ENCODE measurements at places on chromosomes 3 and 15.

GRCh38 chr15:40340038-40340739 is 550 bp downstream of the CCDC9B start:
- no peak for DNase-seq

DNA sequence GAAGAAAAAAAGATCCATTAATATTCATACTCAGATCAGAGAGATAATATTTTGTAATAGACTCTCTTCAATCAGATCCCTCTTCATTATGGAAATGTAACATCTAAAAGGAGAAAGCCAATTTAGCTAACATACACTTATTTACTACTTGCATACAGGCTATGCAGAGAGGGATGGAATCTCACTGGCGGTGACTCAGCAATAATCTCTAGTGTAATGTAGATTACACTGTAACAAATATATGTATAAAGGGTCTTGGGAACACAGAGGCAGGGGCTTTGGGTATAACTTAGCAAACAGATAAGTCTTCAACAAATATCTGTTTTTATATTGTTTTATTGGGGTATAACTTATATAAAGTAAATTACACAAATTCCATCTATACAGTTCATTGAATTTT is 69.6 kb downstream of the CGNL1 start:
- DNase-seq = no peak

- DNase-seq = no peak
These were observed 49.1 kb downstream of the FBN1 start for GRCh38 chr15:48596415-48596814.

GRCh38 chr3:180408654-180409053 is 193.3 kb upstream of the TTC14 start:
- no peak for DNase-seq

GRCh38 chr3:56012721-56013120 is 455.5 kb downstream of the ERC2 start:
- DNase-seq = no peak

DNA sequence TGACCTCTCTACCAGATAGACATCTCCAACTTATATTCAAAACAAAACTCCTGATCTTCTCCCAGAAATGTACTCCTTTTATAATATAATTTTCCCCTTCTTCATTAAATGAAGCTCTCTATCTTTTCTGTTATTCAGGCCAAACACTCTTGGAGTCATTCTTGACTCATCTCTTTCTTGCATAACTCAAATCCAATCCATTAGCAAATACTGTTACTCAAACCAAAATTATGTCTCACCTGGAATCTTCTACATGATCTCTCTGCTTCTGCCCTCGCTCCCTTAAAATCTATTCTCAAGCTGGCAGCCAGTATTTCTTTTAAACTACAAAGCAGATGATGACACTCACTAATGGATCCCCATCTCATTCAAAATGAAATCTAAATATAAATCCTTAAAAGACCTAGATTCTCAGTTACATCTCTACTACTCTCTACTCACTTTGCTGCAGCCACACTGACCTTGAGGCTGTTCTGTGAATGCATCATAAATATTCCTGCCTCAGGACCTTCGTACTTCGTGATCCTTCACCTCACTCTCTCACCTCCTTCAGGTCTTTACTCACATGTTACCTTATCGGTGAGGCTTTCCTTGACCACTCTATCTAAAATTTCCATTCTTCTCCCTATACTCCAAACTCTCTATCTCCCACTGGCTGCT is 160.9 kb downstream of the TBC1D5 start:
- DNase-seq = no peak

DNA sequence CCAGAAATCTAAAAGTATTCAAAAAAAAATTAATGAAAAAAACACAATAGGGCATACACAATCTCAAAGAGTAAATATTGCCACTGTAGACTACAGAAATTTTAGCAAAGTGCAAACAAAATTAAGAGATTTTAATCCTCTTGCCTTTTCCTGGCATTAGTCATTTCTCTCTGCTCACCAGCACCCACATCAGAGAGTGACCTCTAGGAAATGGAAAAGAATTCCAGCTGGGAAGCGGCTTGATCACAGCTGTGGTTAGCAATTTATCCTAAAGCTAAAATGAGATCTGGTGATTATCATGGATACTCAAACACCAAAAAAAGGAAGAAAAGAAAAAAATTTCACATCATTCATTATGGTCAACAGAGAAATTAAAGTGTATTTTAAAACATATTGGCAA is 7.5 kb downstream of the CSNK1G1 start:
- no peak for DNase-seq

GRCh38 chr15:82397817-82398216 is 31.8 kb upstream of the GOLGA6L9 start:
- no peak for DNase-seq

- DNase-seq = no peak
These were observed 10.1 kb downstream of the TGFBR2 start for GRCh38 chr3:30616347-30617027.

DNA sequence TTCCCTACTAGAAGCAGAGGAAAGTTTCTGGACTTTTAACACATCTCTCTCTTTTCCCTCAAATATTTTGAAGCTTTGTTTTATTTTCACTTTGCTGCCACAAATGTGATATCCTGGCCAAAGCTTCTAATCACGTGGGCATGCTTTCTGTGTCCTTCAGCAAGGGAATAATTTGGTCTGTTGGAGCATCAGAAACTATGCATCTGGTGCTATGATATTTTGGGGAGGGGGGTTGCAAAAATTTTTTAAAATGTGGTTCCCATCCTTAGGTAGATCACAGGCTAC is 254.2 kb downstream of the GAP43 start:
- DNase-seq = no peak

- no peak for DNase-seq
These were observed 31.2 kb downstream of the CASR start for GRCh38 chr3:122214711-122215110.

DNA sequence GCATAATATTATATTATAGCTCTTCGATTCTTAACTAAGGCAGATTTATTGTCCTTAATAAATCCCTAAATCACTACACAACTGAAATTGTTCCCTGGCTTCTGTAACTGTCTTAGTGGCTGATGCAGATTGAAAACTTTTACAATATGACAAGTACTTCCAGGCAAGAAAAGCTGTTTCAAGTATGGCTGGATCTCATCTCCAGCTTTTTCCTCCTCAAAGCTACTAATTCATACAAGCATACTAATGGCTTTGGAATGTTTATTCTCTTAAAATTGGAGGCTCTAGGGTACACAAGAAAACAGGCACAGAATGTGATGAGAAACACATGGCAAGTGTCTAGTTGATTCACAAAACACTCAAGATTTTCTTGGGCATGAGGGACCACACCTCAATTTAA is 351.5 kb upstream of the ICE2 start:
- no peak for DNase-seq

GRCh38 chr3:56737006-56737405 is 53.9 kb upstream of the TASOR start:
- DNase-seq = no peak

DNA sequence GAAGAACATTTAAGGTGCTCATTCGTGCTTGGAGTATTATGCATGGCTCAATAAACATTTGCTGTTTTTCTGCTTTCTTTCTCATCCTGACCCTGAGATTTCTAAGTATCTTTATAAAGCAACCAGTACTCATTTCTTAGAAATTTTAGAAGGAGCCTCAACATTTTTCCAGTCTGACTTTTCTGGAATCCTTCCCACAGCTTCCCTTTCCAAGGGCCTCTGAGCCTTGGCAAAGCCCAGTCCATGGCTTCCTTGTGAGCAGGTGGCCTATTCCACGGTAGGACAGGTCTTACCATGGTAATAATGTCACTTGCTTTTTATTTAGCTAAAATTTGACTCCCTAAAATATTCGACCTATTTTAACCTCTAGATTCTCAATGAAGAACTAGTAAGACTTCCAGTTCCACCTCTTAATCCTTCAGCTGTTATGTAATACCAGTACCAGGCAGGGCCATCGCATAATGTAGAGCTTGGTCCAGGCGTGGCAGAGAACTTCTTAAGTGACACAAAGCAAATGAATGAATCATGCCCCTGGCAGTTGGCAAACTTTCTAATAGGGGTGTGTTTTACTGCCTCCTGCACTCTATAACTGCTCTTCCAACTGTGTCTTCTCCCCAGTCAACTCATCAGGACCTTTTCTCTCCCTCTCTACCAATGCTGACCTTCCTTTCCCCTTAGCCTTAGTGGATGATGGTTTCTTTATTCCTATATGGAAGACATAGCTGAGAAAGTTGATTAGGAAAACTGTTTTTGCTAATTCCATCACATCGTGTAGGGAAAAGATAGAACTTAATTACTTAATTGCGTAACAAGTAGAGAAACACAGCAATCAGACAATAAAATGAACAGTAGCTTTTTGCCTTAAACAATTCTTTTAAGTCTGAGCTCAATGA is 894 bp upstream of the TM4SF4 start:
- no peak for DNase-seq

DNA sequence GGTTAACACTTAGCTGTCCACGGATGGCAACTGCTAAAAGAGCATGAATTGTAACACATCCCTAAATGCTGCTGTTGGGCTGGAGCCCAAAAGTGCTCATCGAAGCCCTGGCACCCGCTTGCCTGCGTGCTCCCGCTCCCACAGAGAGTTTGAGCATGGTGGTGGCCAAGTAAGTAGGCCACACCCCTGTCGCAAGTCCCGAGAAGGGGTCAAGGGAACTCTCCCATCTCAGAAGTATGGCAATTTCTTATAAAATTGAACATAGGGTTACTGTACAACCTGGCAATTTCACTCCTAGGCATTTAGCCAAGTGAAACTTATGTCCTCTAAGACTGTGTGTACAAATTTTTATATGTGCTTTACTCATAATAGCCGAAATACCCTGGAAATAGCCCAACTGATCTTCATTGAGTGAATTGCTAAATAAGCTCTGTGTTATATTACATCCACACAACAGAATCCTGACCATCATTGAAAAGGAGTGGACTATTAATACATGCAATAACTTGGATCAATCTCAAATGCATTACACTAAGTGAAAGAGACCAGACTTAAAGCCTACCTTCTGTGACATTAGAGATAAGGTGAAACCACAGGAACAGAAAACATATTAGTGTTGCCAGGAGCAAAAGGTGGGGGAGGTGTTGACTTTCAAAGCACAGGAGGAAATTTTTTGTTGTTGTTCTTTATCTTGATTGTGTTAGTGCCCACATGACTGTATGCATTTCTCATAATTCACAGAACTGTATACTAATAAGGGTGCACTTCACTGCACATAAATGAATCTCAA is 1.5 kb upstream of the GCSAM start:
- no peak for DNase-seq

- DNase-seq = no peak
These were observed 623.5 kb upstream of the TBL1XR1 start for GRCh38 chr3:177820683-177821316.

DNA sequence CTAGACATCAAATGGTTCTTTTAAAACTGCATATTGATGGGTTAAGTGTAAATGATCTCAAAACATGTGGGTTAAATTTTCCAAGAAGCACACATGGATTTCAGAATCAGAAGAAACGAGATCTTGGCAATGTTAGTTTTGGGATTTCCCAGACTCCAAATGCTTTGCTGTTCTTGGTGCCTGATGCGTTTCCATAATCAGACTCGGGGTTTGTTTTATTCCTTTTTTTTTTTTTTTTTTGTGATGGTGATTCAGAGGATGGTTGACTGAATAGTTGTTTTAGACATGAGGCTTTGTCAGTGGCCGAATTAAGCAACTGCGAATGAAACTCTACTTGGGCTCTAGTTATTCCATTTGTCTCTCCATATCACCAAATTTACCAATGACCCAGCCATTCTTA is 52.2 kb upstream of the FAM98B start:
- no peak for DNase-seq

DNA sequence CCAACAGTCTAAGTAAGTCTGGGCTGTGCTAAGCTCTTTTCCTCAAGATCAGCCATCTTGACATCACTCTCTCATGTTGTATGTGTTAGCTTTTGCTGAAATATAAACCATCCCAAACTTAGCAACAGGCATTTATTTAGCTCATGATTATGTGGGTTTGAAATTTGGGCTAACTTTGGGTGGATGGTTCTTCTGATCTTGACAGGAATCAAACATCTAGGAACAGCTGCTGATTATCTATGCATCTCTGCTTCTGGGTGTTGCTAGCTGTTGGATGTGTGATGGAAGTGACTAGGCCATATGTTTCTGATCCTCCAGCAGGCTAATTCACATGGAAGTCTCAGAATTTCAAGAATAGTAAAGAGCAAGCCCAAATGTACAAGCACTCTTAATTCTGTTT is 615.2 kb upstream of the TGFBR2 start:
- DNase-seq = no peak

DNA sequence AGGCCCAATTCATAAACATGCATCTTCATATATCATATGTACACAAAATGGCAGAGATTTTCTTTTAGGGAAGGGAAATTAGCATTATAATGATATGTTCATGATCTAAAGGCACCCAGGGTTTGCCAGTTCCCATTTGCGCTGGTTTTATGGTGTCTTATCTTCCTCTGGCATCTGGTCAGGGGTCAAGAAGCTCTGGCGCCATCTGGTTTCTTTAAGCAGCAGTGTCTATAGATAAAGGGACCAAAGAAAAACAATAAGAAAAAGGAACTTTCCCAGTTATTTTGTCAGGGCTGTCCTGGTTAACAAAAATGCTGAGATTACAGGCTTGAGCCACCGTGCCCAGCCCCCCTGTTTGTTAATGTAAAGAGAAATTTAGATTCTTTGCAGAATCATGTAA is 3.3 kb upstream of the DCP1A start:
- DNase-seq = no peak

GRCh38 chr3:124297062-124297980 is 305.4 kb upstream of the ROPN1 start:
- no peak for DNase-seq

GRCh38 chr3:70736009-70736408 is 423.6 kb upstream of the MDFIC2 start:
- DNase-seq = no peak

GRCh38 chr3:14488286-14489041 is 51.7 kb downstream of the GRIP2 start:
- no peak for DNase-seq

DNA sequence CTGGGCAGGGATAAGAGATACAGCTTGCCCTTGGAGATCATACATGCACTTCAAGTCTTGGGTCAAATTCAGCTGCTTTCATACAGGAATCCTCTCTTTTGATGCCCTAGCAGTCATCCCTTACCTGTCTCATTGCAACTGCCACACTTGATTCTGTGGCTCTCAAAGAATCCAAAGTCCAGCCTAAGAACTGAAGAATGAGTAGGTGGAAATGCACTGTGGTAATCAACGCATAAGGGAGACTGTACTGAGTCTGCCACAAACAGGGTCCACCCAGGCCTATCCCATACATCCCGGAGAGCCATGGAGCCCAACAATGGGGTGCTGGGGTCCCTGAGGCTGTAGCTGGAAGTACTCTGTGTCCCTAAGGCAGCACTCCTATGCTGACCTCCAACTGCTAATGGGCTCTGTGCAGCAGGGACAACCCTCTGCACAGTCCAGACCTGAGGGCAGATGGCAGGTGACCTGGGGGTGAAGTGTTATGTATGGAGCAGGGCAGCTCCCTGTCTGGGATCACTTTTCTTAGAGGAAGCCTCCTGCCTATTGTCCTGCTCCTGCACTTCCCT is 1.7 kb upstream of the VPS18 start:
- DNase-seq = no peak

Measured in GM12892 (cell line).